ENCODE measurements at places on chromosomes 4 and X.

GRCh38 chr4:87073199-87074120, 138.6 kb downstream of the AFF1 start:
- no peak for DNase-seq

DNA sequence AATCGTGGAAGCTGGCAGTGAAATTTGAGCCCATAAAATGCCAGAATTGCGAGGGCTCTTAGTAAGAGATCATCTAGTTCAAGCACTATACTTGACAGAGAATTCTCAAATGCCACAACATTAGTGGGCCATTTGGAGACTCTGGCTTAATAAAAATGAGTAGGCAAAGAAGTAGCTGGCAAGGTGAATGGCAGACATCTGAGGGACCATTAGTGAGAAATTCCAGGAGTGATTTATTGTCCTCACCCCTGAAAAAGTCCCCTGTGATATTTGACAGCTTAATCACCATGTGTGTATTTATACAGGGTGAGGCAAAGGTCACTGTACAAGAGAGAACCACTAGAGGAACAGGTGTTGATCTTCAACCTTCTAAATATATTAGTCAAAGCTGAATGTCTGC, 207.5 kb downstream of the CHRDL1 start:
- no peak for DNase-seq

- DNase-seq: no peak
Measured at GRCh38 chr4:70364002-70364401, 3.4 kb downstream of the SMR3A start.

DNA sequence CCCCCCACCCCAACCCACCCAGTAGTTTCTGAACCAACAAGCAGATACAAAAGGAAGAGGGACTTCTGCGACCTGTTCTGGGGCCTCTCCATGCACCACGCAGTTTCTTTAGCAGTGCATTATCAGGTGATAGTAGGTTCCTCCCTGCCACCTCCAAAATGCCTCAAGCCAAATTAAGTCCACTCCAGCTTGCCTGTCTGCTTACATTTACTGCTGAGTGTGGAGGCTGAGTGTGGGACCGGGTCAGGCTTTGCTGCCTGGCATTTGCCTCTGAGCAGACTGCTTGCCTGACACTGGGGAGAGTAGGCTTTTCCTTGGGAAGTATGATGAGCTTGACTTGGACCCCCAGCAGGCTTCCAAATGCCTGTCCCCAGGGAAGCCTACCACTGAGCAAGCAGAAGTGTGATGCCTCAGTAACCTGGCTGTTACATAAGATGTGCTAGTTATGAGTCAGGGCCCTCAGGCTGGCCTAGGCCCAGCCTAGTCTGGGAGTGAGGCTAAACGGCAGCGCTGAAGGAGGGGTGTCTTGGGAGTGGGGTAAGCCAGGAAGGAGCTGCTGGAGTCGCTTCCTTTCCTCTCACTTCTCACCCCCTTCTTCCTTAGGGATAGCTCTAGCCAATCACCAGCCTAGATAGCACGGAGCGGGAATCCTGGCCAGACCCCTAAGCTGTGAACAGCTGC, 9.0 kb downstream of the TSC22D3 start:
- peak; percentile 44 for DNase-seq

GRCh38 chr4:41319553-41319952, 62.8 kb downstream of the UCHL1 start:
- DNase-seq: peak; percentile 29

GRCh38 chr4:61517144-61517543, 317.0 kb downstream of the ADGRL3 start:
- no peak for DNase-seq

DNA sequence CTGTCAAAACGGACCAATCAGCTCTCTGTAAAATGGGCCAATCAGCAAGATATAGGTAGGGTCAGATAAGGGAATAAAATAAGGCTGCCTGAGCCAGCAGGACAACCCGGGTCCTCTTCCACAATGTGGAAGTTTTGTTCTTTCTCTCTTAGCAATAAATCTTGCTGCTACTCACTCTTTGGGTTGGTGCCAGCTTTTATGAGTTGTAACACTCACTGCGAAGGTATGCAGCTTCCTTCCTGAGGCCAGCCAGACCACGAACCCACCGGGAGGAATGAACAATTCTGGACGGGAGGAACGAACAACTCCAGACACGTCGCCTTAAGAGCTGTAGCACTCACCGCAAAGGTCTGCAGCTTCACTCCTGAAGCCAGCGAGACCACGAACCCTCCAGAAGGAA, 287.8 kb downstream of the RAPGEF2 start:
- DNase-seq: peak; percentile 65

DNA sequence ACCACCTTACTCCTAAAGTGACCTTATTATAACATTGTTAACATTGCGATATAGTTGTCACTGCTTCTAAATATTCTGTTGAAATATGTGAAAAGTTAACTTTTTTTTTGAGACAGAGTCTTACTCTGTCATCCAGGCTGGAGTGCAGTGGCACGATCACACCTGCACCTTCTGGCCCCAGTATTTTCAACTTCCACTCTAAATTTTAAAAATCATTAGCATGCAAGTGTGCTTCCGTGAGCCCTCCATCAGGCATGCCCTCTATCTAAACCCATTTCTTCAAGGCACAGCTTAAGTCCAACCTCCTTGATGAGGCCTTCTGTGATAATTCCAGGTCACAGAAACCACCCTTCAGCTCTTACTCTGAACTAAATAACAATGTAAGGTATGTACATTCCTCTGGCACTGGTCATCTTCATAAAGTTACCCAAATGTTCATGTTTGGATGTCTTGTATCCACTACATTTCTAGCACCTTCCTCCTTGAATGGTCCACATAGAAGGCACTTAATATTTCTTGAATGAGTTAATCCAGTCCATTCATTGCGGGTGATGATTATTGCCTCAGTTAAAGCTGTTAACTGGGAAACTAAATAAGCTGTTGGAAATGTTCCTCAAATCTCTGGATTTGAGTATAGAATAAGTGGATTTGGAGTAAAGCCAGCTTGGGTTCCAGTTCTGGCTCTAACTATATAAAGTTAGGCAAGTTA, 38.6 kb upstream of the TMEM131L start:
- DNase-seq: no peak

GRCh38 chrX:140298960-140299825, 205.7 kb downstream of the SOX3 start:
- DNase-seq: no peak

- no peak for DNase-seq
Measured at GRCh38 chr4:37682701-37683401, 3.3 kb downstream of the RELL1 start.

- DNase-seq: no peak
Measured at GRCh38 chr4:98601708-98602107, 56.7 kb downstream of the TSPAN5 start.

- no peak for DNase-seq
Measured at GRCh38 chrX:55033429-55033828, 2.7 kb upstream of the ALAS2 start.

- DNase-seq: no peak
Measured at GRCh38 chr4:112585977-112586736, 50.6 kb downstream of the ZGRF1 start.

GRCh38 chr4:89055157-89056080, 1.6 kb downstream of the FAM13A start:
- no peak for DNase-seq

GRCh38 chr4:84224522-84224921, 274.6 kb downstream of the NKX6-1 start:
- DNase-seq: no peak

DNA sequence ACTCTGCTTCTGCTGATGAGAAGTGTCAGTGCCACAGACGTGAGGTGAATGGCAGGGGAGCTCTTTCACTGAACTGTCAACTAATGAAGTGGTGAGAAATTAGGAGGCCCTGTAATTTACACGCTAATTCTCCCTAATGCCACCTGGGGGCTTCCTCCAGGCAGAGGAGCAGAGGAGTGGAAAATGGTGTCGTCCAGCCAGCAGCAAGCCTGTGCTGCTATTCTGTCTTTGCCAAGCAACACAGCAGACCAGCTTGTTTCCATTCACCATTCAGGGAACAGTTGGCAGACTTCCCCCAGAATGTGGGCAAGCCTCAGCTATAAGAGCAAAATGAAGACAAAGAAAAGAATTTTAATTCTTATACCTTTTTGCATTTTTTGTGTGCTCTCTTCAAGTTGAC, 245.2 kb upstream of the TET2 start:
- no peak for DNase-seq

DNA sequence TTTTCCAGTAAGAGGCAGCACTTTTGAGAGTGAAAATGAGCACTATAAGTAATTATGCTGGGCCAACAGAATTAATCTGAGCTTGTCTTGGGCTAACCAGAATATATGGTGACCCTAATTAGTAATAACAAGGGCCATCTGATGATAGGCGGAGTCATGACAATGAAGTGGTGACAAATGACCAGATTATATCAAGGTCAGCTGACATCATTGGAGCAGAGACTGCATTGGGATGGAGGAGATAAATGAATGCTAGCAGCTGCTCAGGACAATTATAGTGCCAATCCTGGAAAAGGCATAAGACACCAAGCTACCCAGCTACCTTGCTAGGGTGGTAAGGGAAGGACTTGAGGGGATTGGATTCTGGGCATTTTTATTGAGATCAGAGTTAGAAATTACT, 1548.7 kb downstream of the RPA4 start:
- DNase-seq: no peak

DNA sequence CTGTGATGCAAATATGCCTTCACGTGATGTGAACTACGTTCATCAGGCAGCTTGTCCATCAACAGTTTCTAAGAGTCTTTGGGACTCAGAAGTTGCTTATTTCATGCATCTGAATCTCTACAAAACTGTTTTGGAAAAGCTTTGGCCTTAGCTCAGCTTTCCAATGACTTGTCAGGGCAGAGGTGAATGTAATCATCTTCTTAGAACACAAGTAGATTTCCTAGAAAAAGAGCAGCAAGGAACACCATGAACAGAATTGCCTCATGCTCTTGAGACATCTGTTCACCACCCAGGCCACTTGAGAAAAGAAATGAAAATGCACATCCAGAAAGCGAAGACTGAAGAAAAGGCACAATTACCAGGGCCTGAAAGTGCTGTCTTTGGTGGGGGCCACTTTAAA, 105.8 kb upstream of the PDHA1 start:
- DNase-seq: no peak

DNA sequence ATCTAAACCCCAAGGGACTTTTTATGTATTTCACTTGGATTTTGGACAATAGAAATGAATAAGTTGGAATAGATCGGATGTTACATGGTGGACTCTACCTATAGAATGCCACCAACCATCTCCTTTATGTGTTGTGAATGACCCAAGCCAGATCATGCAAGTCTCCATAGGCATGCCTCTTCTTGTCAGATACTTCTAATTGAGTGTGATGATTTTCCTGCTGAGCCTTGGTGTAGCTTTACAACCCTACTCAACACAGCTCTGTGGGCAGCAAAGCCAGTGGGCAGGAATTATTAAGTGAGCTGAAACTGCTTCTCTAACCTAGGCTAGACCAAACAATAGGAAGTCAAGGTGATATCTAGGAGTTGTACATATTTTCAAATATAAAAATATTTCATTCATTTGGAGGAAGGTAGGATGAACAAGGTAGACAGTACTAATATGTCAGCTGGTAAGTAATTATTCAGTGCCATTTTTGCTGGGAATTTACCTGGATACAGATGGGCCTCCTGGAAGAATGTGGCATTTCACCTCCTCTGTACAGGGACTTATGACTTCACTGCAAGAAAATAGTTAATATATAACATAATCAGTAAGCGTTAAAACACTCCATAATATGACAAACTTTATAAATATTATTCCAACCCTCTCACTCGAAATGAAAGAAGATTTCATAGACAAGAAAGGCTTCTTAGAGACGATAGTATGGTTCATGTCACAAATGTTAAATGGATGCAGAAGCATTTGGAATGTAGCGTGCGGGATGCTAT, 298.0 kb upstream of the FAT1 start:
- no peak for DNase-seq

DNA sequence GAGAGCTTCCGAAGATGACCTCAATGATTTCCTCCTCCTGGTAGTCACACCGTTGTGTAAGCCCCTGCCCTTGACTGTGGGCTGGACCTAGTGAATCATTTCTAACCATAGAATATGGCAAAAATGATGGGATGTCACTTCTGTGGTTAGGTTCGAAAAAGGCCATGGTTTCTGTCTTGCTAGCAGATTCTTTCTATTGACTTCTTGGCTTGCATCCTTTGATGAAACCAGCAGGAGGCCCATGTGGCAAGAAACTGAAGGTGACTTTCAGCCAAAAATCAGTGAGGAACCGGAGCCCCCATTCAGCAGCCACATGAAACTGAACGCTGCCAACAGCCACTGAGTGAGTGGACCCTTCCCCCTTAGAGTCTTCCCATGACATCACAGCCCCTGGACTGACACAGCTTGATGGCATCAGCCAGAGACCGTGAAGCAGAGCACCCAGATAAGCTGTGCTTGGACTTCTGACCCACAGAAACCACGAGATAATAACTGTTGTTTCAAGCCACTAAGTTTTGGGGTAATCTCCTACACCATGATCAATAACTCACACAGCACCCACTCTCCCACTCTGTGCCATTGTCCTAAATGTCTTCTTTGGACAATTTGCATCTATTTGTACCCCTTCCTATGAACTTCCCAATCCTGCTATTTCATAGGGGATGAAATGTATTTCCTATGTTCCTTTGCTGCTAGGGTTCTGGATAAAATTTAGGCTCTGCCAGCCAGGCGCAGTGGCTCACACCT, 148.0 kb upstream of the STX18 start:
- no peak for DNase-seq

DNA sequence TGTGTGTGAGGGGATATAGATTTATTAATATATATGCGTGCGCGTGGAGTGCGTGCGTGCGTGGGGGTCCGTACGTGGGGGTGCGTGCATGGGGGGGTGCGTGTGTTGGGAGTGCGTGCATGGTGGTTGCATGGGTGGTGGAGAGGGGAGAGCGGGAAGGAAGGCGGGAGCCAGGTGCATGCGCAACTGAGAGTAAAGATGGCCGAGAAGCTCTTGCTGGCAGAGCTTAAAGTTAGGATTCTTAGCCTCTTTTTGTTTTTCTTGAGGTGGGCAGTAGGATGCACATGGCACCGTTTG, 45.8 kb downstream of the TEX13B start:
- DNase-seq: no peak

DNA sequence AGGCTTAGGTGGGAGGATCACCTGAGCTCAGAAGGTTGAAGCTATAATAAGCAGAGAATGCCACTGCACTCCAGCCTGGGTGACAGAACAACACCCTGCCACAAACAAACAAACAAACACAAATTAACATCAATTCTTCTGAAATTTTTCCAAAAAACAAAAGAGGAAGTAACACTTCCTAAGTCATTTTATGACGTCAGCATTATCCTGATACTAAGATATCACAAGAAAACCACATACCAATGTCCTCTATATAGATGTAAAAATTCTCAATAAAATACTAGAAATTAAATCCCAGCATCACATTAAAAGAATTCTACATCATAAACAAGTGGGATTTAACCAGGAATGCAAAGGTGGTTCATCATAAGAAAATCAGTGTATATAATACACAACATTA, 64.4 kb upstream of the STK26 start:
- no peak for DNase-seq

DNA sequence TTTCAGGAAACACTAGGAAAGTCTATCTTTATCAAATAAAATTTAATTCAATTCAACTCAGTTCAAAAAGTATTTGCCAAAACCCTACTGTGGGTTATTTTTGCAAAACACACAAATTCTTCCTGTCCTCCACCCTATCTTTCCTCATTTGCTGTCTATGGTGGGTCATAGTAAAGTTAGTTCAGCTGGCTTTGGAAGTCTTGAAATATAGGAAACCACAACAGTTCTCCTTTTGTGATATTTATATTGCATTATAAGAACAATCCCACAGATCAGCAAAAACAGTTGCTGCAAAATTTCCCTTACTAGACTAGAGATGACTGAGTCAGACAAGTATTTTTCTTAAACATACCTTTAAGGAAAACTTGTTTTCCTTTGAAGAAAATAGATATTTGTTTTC, 22.2 kb downstream of the CYBB start:
- no peak for DNase-seq
